ENCODE measurements at places on chromosomes 5 and 9. TPM values are rescaled to one million over a fixed set of nuclear protein-coding genes. Genes with fewer than 3 reads are reported as not detected.

- peaks cover 15% of the 10 kb centered on the region for H3K36me3 ChIP-seq
- peak overlapping the region; percentile 27 for H3K4me3 ChIP-seq
- no peak for DNase-seq
- H3K27ac ChIP-seq, result peak overlapping the region; percentile 37
Measured at GRCh38 chr5:151781201-151781600, 9.4 kb downstream of the G3BP1 start.

DNA sequence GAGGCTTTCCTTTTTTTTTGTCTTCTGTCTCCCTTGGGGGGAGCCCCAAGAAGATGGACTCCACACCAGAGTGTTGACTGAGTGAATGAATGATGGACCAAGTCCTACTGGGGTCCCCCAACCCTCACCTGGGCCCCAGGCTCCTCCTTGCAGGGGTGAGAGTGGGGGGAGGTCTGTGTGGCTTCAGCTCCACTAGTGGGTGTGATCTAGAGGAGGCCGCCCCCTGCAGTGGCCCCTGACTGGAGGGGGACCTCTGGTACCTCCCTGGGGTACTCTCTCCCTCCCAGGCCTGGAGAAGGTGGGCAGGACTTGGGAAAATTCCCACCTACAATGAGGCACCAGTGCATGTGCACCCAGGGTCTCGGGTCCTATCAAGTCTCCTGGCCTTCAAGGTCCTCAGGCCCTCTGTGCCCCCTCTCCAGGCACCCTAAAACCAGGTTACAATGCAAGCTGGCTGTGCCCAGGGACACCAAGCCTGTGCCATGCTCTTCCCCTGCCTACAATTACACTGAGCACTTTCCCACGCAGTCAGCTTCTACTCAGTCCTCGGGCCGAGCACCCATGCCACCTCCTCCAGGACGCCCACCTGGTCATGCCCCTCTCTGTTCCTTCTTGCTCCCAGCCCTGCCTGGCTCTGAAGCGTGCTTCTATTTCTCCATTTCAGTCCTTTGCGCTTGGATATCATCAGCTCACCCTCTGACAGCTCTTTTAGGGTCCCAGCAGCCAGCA lies 117.2 kb upstream of the PHYKPL start:
- H3K4me1 ChIP-seq, result no peaks in the 10 kb centered on the region
- DNase-seq, result no peak
- no peak overlapping the region for H3K27ac ChIP-seq
- no peaks in the 10 kb centered on the region for H3K36me3 ChIP-seq

DNA sequence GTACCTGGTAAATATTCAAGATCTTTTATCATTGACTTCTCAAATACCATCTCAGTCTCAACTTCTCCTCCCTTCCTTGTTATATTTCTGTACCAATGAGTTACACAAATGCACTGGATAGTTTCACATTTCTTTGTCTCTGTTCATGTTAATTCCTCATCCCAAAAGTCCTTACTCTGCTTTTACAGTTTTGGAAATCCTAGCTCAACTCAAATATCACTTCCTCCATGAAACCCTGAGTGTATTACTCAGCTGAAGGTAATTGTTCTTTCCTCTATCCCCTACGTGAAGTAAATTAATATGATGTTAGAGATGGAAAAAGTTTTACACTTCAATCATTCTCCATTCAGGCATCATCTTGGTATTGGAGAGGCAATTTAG lies 241.5 kb downstream of the TLE4 start:
- peak overlapping the region; percentile 79 for H3K4me3 ChIP-seq
- no peaks in the 10 kb centered on the region for H3K36me3 ChIP-seq
- H3K27me3 ChIP-seq, result no peaks in the 10 kb centered on the region
- no peak for DNase-seq

- peaks cover 3% of the 10 kb centered on the region for H3K27me3 ChIP-seq
- H3K27ac ChIP-seq, result no peak overlapping the region
- no peaks in the 10 kb centered on the region for H3K36me3 ChIP-seq
- DNase-seq, result no peak
- no peak overlapping the region for H3K4me3 ChIP-seq
- no peaks in the 10 kb centered on the region for H3K4me1 ChIP-seq
Measured at GRCh38 chr5:96455789-96456188, 22.7 kb upstream of the PCSK1 start.

GRCh38 chr9:132774886-132775285 lies 103.2 kb downstream of the AK8 start:
- H3K4me3 ChIP-seq, result no peak overlapping the region
- H3K36me3 ChIP-seq, result no peaks in the 10 kb centered on the region
- no peak for DNase-seq
- H3K27me3 ChIP-seq, result no peaks in the 10 kb centered on the region
- H3K4me1 ChIP-seq, result peaks cover 10% of the 10 kb centered on the region

- H3K4me1 ChIP-seq, result no peaks in the 10 kb centered on the region
- H3K27ac ChIP-seq, result no peak overlapping the region
- H3K4me3 ChIP-seq, result no peak overlapping the region
- peaks cover 91% of the 10 kb centered on the region for H3K36me3 ChIP-seq
Measured at GRCh38 chr9:109047259-109047658, 34.0 kb upstream of the CTNNAL1 start.

DNA sequence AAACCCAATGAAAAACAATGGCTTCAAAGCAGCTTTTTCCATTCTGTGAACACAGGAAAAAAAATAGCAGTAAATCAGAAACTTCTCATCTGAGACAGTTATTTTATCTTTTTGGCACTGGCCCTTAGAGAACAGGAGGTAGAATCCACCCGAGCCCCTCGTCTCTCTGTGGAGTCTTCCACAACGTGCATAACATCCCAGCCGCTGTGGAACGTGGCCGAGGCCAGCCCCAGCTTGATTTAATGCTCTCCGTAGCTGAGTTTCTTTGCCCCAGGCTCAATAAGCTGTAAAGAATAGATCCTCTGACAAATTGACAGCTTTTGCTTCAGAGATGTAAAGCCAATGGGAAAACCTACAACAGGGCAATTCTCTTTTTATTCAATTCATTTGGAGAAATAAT lies 107.9 kb upstream of the DAP start:
- no peaks in the 10 kb centered on the region for H3K27me3 ChIP-seq
- no peaks in the 10 kb centered on the region for H3K4me1 ChIP-seq
- H3K4me3 ChIP-seq, result no peak overlapping the region

DNA sequence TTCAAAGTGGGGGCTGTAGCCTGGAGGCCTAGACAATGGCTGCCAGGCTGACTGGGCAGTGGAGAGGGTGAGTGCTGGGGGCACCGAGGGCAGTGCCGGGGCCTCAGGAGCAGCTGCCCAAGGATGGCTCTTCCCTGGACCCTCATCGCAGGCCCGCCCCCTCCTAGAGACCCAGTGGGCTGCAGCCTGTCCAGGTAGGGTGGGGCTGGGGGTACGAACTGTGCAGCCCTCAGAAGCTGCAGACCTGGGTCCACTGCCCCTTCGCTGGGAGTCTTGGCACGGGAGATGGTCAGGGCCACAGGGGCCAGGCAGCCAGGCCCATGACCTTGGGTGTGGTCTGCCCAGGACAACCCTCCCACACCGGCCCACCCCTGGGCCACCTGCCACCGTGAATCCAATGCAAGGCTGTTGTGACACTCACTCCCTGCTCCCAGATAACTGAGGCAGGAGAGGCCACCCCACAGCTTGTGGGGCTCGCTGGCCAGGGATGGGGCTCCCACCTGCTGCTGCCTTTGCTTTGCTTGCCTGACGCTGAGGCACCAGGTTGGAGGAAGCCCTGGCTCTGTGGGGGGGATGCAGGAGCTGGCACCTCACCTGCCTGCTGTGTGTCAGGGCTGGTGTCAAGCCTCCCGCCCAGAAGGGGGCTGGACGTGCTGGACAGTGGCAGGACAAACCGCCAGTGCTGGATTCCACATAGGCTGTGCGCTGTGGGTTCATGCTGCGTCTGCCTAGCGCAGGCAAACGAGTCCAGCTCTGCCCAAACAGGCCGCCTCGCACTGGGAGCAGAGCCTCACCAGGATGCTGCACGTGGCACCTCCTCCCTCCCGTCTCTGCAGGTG lies 23.1 kb upstream of the SLC9A3 start:
- H3K36me3 ChIP-seq, result no peaks in the 10 kb centered on the region
- H3K27ac ChIP-seq, result no peak overlapping the region
- H3K27me3 ChIP-seq, result no peaks in the 10 kb centered on the region
- H3K4me1 ChIP-seq, result peaks cover 15% of the 10 kb centered on the region
- DNase-seq, result no peak

DNA sequence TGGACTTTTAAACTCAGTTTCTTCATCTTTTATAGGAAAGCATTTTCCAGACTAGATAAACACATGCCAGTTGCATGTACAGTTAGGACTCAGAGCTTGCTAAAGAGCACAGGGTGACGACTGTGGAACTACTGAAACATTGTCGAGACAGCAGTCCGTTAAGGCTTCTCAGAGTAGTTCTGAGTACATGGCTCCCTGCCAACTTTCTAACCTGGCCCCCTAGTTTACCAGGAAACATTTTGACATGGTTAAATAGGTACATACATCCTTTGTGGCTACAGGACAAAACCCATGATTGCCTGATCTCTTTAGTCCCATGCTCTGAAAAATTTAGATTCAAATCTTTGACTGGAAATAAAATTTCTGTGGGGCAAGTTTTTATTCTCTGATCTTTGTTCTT lies 129.7 kb downstream of the SLF1 start:
- H3K27me3 ChIP-seq, result no peaks in the 10 kb centered on the region
- no peak for DNase-seq
- no peak overlapping the region for H3K4me3 ChIP-seq
- no peaks in the 10 kb centered on the region for H3K4me1 ChIP-seq
- H3K27ac ChIP-seq, result no peak overlapping the region
- H3K36me3 ChIP-seq, result no peaks in the 10 kb centered on the region

DNA sequence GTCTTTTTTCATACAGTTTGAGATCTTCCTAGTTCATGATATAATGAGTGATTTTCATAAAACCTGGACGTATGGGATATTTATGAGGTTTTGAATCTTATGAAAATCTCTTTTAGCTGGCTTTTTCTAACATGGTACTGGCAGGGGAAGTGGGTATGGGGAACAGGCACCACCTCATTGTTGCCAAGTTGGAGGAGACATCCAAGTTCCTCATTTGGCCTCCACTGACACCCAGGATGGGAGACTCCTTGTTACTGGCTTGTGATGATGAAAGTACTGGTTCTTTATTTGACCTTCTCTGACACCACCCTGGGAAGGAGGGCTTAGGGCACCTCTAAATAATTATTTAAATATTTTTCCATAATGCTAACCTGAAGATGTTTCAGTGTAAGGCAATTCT lies 4.0 kb upstream of the TNPO1 start:
- H3K27me3 ChIP-seq, result peaks cover 18% of the 10 kb centered on the region
- no peak overlapping the region for H3K27ac ChIP-seq
- H3K36me3 ChIP-seq, result no peaks in the 10 kb centered on the region
- DNase-seq, result no peak
- no peak overlapping the region for H3K4me3 ChIP-seq

- no peak for DNase-seq
- no peaks in the 10 kb centered on the region for H3K27me3 ChIP-seq
- peaks cover 26% of the 10 kb centered on the region for H3K36me3 ChIP-seq
- H3K4me3 ChIP-seq, result no peak overlapping the region
Measured at GRCh38 chr5:10740384-10740783, 20.6 kb downstream of the DAP start.

- H3K36me3 ChIP-seq, result no peaks in the 10 kb centered on the region
- H3K27me3 ChIP-seq, result no peaks in the 10 kb centered on the region
- DNase-seq, result no peak
- no peak overlapping the region for H3K4me3 ChIP-seq
Measured at GRCh38 chr9:86822006-86822801, 125.1 kb downstream of the GAS1 start.

- H3K27me3 ChIP-seq, result no peaks in the 10 kb centered on the region
- H3K36me3 ChIP-seq, result no peaks in the 10 kb centered on the region
- H3K4me1 ChIP-seq, result no peaks in the 10 kb centered on the region
- DNase-seq, result no peak
- no peak overlapping the region for H3K4me3 ChIP-seq
Measured at GRCh38 chr5:28926422-28926821, 1888.0 kb upstream of the CDH9 start.

GRCh38 chr5:1111241-1111726 lies 579 bp downstream of the SLC12A7 start:
- peaks cover 48% of the 10 kb centered on the region for H3K4me1 ChIP-seq
- H3K36me3 ChIP-seq, result no peaks in the 10 kb centered on the region
- peak; percentile 35 for DNase-seq
- no peaks in the 10 kb centered on the region for H3K27me3 ChIP-seq
- peak overlapping the region; percentile 53 for H3K4me3 ChIP-seq
- H3K27ac ChIP-seq, result peak overlapping the region; percentile 69

GRCh38 chr9:134050726-134051125 lies 17.1 kb downstream of the BRD3 start:
- H3K4me1 ChIP-seq, result no peaks in the 10 kb centered on the region
- no peak overlapping the region for H3K4me3 ChIP-seq
- H3K36me3 ChIP-seq, result peaks cover 52% of the 10 kb centered on the region
- no peaks in the 10 kb centered on the region for H3K27me3 ChIP-seq
- H3K27ac ChIP-seq, result no peak overlapping the region

GRCh38 chr5:159784993-159785392 lies 131.3 kb upstream of the ADRA1B start:
- no peaks in the 10 kb centered on the region for H3K36me3 ChIP-seq
- no peak for DNase-seq
- H3K4me3 ChIP-seq, result no peak overlapping the region
- H3K4me1 ChIP-seq, result no peaks in the 10 kb centered on the region
- H3K27me3 ChIP-seq, result peaks cover 2% of the 10 kb centered on the region

DNA sequence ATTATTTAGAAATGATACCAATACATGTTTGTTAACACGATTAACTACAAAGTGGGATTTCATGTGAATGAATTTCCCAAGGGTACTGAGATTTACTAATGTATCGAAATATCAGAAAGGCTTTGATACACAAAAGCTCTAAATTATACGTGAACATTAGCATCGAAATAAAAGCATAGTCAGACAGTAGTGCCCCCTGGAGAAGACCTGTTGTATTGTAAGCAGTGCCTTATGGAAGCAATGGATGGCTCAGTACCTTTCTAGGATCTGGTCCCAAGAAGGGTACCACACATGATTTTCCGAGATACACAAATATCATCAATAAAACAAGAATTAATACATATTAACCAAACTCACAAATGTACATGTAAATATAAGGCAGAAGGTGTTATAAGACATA lies 153.8 kb downstream of the CDH12 start:
- no peak overlapping the region for H3K4me3 ChIP-seq
- no peaks in the 10 kb centered on the region for H3K27me3 ChIP-seq
- no peaks in the 10 kb centered on the region for H3K4me1 ChIP-seq
- no peak overlapping the region for H3K27ac ChIP-seq

RASA1 gene
- 8.6 TPM for polyA plus RNA-seq

LCN1 gene
- not detected for polyA plus RNA-seq

IRX1 gene
- polyA plus RNA-seq, result not detected

DMGDH gene
- polyA plus RNA-seq, result 0.33 TPM

LMX1B gene
- not detected for polyA plus RNA-seq

PITX1 gene
- not detected for polyA plus RNA-seq

PLCXD3 gene
- not detected for polyA plus RNA-seq
